ENCODE measurements at places on chromosomes 16 and 17.

DNA sequence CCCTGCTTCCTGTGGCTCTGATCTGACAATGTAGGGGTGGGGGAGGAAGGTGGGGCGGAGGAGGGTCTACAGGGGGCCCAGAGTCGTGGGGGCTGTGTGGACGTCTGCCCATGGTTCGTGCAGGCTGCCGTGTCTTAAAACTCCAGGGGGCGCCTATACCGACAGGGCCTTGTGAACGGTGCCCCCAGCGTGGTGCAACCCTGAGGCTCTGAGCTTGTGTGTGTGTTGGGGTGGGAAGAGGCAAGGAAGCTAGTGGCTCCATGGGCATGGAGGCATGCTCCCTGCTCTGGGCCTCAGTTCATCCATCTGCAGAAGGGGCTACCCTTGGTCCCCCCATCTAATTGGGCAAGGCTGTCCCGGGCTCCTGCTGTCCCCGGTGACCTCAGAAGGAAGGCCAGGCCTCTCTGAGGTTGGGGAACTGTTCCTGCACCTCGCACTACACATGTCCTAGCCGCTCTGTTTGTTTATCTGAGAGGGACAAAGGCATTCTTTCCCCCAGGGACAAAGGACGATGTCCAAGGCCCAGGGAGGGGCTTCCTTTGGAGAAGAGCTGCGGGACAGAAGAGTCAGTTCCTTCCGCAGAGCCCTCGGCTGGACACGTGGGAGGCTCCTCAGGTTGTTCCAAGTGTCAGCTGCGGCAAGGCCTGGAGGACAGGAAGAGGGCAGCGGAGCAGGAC lies 13.5 kb downstream of the CA4 start:
- DNase-seq: no peak

DNA sequence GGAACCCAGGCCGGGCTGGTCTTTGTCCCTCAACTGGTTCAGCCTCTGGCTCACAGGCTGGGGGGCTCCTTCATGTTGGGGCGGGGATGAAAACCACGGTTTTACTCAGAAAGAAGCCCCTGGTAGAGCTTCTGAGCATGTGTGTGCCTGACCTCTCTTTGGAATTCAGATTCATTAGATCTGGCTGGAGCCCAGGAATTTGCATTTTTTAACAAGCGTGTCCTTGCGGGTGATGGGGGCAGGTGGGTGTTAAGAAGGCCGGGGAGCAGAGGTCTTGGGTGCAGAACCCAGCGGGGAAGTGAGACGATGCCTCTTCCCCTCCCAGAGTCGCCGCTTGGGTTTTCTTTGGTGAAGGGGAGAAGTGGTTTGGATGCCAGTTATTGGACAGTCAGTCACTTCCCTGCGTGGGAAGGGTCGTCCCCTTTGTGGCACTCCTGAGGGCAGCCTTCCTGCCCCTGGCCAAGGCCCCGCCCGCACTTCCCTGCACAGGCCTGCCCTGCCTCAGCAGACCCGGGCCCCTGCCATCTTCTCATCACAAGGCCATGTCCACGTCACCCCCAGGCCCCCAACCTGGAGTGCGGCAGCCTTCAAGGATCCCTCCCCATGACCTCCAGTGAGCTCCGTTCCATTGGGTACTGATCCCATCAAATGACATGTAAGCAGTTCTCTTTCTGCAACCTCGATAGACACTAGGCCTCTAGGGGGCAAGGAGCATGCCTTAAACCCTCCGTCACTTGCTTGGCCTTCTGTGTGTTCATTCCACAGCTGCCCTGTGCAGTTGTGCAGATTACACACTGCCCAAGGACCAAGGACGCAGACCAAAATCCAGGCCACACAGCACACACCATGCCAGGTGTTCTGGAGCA lies 177.7 kb upstream of the CIBAR2 start:
- peak; percentile 19 for DNase-seq

DNA sequence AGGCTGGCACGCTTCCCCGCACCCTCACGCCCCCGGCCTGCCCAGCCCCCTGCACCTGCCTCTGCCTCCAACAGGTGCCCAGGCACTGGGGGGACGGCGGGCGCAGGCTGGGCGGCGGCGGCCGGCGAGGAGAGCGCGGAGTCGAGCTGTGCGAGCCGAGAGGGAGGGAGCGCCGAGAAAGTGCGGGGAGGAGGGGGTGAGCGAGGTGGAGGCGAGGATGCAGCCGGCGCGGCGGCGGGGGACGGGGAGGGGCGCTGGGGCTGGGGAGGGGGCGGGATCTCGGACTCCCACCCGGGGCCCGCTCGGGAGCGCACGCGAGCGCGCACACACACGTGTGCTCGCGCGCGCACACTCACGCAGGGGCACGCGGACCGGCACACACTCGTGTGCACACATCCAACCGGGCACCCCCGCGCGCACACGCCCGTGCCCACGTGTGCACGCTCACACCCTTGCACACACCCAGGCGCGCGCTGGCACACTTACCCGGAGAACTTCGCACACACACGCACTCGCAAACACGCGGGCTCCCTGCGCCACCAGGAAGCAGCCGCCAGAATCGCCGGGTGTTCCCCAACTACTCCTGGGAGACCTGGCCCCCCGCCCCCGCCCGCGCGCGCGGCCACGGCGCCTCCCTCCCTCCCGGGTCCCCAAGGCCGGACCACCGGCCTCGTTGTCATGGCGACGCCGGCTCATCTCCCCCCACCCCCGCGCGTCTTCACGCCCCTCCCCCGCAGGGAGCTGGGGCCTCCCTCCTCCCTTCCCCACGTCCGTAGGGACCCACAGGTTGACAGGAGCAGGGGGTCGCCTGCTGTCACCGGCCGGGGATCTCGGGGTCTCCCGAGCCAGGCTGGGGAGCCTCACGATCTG lies at the start of gene DOC2A:
Gene DOC2A (minus strand): TSS at position 184 of the 870 bp plus-strand sequence. CDS start 805 bp downstream, outside the sequence.
- no peak for DNase-seq

GRCh38 chr16:82301146-82301755 lies 131.2 kb upstream of the MPHOSPH6 start:
- no peak for DNase-seq

GRCh38 chr16:84638231-84638806 lies 10.0 kb upstream of the KLHL36 start:
- DNase-seq: no peak

GRCh38 chr16:14301169-14302030 lies 230.3 kb downstream of the MRTFB start:
- peak; percentile 40 for DNase-seq
